IMR-90 (cell line): ENCODE measurements at places on chromosomes 3 and 15.

DNA sequence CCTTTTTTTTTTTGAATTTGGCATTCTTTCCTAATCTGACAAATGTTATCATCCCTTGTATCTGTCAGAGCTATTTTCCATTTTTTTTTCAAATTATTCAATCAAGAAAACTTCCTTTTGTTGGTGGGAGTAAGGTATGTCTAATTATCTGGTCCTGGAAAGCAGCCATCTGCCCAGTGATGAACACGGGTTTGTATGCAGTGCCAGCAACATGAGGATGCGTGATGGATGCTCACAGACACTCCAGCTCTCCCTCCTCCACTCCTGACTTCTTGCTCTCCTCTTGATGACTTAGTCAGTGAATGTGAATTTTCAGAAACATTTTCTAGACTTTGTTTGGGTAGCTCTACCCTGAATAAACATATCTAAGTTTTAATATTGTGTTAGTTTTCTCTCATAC, 79.2 kb downstream of the IL1RAP start:
- no peak for DNase-seq

DNA sequence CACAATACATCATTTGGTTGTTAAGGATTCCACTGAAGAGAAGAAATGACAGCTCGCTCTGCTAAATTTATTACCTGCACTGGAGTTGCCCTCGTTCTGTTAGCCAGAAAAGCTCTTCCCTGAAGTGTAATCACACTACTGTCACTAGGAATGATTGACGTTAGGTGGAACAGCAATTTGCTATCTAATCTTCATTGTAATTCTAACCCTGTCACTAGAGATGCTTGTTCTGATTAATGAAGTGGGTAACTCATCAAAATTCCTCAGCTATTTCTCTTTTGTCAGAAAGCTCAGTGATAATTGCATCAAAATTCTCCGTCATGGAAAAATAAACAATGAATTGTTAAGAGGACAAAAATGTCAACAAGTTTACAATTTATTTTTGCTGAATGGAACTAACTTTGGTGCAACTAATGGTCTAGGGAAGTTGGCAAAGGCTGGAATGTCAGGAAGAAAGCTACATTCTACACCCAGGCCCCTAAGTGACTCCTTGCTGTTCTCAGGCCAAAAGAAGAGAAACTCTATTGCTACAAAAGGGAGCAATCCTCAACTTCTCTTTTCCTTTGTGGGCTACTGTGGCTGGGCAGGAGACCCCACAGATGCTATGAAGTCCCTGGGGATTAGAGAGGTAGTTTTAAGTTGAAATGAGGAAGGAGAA, 34.1 kb downstream of the CCDC191 start:
- DNase-seq: peak; percentile 1

DNA sequence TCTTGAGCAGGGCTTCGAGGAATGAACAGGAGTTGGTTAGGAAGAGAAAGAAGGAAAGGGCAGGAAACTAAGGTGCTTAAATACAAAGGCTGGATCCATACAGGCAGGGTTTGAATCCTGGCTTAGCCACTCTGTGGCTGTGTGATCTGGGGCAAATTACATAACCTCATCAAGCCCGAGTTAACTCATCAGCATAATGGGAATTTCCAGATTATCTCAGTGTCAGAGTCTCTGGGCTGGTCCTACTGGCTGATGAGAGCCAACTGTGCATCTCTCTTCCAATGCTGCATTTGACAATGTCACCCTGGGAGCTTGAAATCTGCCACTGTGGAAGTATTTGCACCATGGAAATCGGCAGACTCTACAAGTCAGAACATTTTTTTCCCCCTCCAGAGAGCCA, 83.8 kb upstream of the SLC6A6 start:
- no peak for DNase-seq

GRCh38 chr3:151814588-151814987, 672 bp downstream of the AADAC start:
- no peak for DNase-seq

DNA sequence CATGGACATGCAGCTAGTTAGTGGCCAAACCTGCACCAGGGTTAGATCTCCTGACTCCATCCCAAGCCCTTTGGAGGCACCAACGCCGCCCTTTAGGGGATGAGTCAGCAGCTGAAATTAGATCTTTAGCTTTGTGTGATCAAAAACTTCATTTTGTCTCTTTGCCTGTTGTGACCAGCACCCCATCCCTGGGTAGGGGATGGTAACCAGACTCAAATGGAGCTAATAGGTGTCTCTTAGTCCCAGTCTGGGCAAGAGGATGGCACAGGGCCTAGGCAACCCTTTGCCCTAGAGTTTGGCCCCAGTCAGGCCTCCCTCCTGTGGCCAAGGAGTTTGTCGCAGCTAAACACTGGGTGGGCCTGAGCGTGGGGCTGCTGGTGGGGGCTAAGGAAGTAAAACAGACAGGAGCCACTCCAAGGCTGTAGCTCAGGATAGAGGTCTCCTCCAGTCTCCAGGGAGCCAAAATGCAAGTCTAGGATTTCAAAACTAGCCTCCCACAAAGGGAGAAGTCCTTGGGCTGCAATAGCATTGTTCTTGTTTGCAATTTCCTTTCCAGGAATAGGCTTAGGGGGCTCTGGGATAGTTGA, 105.1 kb downstream of the CPN2 start:
- DNase-seq: no peak

DNA sequence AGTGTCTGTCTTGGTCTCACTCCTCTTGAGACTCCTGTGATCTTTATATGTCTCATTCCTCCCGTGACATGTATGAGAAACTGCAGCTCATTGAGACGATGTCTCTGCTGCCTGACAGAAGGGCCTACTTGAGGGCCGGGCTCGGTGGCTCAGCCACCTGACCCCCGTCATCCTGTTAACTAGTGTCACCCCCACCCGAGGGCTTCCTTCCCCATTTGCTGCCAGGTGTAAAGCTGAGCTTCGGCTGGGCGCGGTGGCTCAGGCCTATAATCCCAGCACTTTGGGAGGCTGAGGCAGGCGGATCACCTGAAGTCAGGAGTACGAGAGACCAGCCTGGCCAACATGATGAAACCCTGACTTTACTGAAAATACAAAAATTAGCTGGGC, 12.7 kb downstream of the SEMA4B start:
- DNase-seq: no peak

- no peak for DNase-seq
These were observed 9.2 kb downstream of the CXCR6 start for GRCh38 chr3:45952456-45952855.

- no peak for DNase-seq
These were observed 5.0 kb downstream of the VGLL4 start for GRCh38 chr3:11638495-11639358.
